ENCODE measurements at places on chromosomes 6 and 20.

DNA sequence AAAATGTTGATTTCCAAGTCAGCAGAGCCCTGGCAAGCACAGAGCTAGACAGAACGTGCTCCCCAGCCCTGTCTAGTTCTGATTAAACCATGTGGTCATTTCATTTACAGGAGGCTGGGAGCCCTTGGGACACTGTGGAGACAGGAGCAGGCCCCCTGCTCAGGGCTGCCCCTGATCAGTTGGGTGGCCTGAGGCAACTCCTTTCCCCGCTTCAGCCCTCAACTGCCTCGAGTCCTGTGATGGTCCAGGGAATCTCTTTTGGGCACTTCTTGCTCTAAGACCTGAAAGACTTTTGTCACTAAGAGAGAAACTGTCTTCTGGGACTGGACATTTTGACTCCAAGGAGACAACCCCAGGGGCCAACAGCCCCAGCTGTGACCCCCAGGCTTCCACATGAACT, 13.5 kb downstream of the DYNLRB1 start:
- no peak for DNase-seq

GRCh38 chr6:87692086-87692485, 9.9 kb downstream of the AKIRIN2 start:
- no peak for DNase-seq

DNA sequence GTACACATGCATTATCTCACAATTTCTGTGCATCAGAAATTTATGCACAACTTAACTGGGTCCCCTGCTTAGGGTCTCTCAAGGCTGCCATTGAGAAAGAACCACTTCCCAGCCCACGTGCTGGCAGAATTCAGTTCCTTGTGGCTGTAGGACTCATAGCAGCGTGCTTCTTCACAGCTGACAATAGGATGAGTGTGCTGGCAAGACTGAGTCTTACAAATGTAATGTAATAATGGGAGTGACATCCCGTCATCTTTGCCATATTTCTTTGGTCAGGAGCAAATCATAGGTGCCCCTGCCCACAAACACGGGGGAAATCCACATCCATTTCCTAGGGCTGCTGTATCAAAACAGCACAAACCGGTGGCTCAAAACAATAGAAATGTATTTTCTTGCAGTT, 77.4 kb downstream of the FIG4 start:
- no peak for DNase-seq

GRCh38 chr20:36845288-36845971, 30.5 kb upstream of the TLDC2 start:
- DNase-seq = no peak

GRCh38 chr20:63015147-63015661, 8.4 kb upstream of the BHLHE23 start:
- DNase-seq = no peak

DNA sequence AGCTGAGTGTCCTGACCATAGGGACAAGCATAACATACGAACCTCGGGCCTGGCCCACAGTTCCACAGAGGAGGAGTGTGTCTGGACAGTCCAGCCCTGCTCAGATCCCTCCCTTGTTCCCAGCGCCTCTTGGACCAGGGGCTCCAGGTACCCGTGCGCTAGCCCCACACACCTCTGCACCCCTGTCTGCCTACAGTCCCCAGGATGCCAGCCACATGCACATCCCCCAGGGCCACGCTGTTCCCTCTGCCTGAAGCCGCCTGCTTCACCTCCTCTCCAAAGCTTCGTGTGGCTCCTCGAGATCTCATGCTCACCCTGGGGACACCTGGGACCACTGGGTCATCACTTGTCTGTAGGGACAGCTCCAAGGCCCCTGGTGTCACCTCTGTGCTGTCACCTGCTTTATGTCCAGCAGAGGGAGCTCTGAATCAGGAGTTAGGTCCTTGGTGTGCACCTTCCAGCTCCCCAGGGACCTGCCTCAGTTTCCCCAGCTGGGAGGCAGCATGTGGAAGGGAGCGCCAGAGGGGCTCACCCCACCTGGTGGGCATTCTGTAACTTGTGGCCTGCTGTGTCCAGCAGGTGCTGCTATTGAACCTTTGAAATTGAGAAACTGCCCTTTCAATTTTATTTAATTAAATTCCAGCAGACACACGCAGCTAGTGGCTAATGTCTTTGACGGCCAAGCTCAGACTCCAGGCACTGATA, 7.3 kb upstream of the YTHDF1 start:
- DNase-seq = no peak

- DNase-seq = peak; percentile 23
Measured at GRCh38 chr6:83514866-83515466, 2.6 kb downstream of the PRSS35 start.

- DNase-seq = no peak
Measured at GRCh38 chr20:58308290-58308679, 1.2 kb upstream of the RAB22A start.

DNA sequence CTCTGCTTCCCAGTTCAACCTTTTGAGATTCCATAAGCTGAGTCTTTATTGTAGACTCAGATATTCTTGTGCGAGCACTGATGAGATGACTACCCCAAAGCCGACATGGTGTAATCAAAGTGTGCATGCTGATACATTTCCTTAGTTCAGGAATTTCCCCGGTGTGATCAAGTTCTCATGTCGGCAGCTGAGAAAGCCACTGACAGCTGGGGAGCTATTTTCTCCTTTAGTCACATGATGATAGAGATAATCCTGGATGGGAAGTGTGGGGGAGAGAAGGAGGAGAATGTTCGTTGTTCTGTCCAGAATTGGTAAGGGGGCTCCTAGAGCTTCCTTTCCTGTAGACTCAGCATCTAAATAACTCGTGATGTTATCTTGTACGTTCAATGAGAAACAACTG, 7.7 kb upstream of the CAP2 start:
- DNase-seq = no peak
